Left lung (tissue), 14 donors: ENCODE measurements at places on chromosomes 13 and 19. TPM values are rescaled to one million over a fixed set of nuclear protein-coding genes. Genes with fewer than 3 reads are reported as not detected.

Gene SERPINE3
- 0.87 TPM for polyA plus RNA-seq

Gene KIR2DL3
- 0.10 TPM for polyA plus RNA-seq

Gene NKPD1
- polyA plus RNA-seq: 0.24 TPM

Gene MISP
- 5.8 TPM for polyA plus RNA-seq

Gene SLC15A1
- polyA plus RNA-seq: 0.90 TPM

Gene LAMP1
- polyA plus RNA-seq: 102 TPM

Gene KLHL1
- 0.06 TPM for polyA plus RNA-seq

- no peak for DNase-seq
Measured at GRCh38 chr19:41479757-41480191, 36.8 kb downstream of the ERICH4 start.

DNA sequence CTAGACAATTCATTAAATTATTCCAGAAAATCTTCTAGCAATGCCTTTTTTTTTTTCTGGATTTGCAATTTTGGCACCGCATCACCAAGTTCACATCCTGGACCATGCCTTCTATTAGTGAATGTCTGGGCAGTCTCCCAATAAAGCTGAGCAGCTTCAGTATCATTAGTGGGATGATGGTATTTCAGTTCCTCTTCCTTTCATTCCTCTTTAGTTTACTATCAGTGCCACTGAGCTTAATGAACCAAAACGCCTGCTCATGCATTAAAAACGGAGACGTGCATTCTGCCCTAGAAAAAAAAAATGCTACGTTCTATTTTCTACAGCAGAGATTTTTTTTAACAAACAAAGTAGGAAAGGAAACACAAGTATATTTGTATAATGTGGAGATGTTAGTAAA lies 343.0 kb downstream of the PCDH9 start:
- DNase-seq: peak; percentile 54

- no peak for DNase-seq
Measured at GRCh38 chr13:101383595-101383994, 32.7 kb downstream of the NALCN start.

DNA sequence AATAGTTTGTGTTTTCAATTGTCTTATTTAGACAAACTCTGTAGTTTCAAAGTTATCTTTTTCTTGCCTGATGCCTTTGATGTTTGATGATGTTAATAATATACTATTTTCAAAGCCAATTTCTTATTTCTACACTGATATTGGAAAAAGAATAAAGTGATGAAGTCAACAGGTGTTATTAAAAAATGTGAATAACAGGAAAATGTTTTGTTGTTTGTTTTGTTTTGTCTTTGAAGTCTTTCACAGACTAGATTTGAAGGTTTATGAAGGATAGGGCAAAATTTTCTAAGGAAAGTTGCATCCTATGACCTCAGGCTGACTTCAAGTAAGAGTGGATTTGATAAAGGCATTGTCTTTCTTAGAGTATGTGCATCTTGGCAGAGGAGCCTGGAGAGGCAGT lies 31.2 kb downstream of the ZNF790 start:
- DNase-seq: no peak

DNA sequence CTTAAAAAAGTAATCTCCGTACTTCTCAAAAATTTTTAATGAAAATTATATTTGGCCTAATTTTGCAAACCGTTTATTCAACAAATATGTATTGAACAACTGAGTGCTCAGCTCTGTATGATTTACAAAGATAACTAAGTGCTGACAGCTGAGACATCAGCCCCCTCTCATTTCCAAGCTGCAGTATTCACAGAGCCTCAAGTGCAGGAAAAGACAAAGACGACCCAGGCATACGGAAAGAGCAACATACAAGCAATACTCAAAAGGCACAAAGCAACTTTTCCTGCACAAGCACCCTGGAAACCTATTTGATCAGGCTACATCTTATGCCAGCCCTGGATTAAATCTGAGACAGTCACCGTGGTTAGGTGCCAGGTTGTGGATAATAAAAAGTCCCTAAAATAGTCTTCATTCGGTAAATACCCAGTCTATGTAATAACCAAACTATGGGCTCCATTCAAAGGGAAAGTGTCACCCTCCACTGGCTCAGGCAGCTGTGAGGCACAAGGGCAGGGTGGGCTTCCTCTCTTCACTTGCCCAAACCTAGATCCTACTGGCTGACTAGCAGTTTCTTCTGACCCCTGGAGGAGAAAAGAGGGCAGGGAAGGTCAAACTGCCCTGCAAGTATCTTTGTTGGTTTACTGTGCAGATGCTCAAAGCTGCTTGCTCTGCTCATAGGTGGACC lies 65.5 kb downstream of the TBC1D4 start:
- DNase-seq: no peak

DNA sequence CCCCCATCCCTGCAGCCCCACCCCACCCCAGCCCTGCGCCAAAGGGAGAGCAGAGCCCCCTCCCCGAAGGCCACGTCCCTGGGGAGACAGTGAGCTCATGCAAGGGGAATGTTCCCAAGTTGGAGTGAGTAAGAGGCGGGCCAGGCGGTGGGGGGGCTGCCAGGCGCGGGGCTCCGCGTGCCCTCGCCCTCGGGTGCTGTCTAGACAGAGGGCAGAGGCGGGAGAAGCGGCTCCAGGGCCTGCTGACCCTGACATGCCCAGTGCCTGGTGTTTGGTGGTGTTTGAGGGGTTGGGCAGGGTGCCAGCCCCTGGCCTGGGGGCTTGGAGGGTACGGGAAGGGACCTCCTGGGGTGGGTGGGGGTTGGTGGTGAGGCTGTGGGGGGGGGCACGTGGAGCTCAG lies 1.0 kb downstream of the FSTL3 start:
- DNase-seq: peak; percentile 76

- DNase-seq: no peak
Measured at GRCh38 chr19:44823373-44823698, 14.4 kb downstream of the BCAM start.

DNA sequence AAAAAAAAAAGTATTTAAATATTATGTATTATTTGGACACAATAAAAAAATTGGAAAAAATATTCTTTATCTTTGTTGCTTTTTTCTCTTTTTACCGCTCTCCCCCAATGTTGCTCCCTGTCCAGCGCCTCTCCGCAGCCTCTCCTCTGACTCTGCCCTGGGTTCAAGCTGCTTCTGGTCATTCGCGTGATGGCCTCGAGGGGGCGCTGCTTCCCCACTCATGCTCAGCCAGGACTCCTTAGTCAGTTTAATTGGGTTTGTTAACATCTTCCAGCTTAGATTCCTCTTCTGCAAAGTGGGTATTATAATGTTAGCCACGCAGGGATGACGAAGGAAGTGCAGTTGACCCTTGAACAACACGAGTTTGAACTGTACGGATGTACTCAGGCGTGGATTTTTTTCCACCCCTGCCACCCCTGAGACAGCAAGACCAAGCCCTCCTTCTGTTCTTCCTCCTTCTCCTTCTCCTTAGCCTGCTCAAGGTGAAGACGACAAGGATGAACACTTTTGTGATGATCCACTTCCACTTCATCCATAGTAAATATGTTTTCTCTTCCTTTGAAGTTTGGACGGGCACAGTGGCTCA lies 4.9 kb upstream of the NWD1 start:
- peak; percentile 85 for DNase-seq

- DNase-seq: no peak
Measured at GRCh38 chr19:1173159-1173844, 766 bp downstream of the SBNO2 start.

- DNase-seq: peak; percentile 85
Measured at GRCh38 chr19:10654610-10655456, 687 bp downstream of the ILF3 start.

DNA sequence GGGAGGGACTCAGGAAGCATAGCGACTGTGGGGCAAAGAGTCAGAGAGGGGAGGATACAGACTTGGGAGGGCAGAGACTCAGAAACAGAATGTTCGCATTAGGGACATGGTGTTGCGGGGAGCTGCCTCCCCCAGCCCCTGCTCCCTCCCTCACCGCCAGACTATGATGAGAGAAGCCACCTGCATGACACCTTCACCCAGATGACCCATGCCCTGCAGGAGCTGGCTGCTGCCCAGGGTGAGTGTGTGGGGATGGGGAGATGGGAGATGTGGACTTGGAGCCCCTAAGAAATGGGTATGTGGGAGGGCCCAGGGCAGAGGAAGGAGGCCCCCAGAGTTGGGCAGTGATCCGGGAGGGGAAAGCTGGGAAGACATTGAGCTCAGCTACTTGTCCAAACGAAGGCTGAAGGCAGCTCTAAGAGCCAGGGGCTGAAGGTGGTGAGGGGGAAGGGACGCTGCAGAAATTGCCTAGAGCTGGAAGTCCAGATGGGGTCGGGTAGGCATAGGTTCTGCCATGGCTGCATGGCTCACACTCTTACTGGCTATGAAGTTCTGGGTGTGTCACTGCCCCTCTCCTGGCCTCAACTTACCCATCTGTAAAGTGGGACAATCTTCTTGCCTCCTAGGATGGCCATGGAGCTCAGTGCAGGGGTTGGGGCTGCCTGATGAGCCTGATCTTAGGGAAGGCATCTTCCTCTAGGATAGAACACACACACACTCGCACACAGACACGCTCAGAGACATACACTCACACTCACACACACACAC lies 1.4 kb downstream of the SPACA6 start:
- no peak for DNase-seq

DNA sequence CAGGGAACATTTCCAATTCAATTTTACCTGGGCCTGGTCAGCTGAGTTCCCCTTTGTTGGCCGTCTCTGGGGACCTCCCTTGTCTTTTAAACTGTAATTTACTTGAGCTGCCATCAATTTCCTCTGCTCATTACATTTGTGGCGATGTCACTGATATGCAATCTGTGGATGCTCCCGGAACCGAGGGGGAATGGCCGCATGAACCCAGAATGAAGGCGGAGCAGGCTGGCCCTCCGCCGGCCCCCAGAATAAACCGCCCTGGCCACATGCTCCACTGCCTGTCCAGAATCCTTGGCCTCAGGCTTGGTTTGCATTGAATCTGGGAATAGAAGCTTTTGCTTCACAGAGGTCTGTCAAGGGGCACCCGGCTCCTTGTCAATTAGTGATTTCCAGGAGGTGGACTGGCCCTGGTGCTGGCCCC lies 276.8 kb downstream of the TEX29 start:
- no peak for DNase-seq

DNA sequence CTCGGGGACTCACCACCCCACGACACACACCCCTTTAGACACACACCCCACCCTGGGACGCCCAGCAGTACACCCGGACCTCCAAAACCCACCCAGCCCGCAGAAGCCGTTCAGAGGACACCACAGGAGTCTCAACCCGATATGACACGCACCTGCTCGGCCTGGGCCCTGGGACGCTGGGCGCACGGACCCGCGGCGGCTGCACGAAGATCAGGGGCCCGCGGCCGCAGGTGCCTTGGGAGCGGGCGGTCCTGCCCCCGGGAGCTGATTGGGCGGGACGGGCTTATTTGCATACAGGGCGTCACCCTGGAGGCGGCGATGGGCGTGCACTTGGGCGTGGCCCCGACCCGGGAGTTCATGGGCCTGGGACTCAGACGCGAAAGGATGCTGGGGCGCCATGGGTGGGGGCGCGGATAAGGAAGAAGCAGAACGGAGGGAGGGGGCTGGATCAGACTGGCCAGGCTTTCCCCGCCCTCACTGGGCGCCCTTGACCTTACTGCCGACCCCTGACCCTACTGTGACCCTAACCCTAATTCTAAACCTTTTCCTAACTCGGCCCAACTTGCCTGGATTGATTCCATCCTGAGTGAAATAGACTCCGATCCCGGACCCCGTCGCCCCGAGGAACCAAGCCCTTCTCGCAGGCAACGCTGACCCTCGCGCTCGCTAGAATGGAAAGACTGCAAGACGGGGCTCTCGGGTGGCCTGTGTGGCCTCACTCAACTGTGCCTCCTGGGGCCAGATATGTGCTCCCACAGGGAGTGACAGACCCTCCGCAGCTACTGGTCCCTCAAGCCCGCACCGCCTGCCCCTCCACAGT lies at the start of gene MEF2B:
Gene MEF2B, minus strand, starts transcription at position 211 of the 820 bp plus-strand sequence. CDS start 19,528 bp downstream, outside the sequence.
- no peak for DNase-seq

DNA sequence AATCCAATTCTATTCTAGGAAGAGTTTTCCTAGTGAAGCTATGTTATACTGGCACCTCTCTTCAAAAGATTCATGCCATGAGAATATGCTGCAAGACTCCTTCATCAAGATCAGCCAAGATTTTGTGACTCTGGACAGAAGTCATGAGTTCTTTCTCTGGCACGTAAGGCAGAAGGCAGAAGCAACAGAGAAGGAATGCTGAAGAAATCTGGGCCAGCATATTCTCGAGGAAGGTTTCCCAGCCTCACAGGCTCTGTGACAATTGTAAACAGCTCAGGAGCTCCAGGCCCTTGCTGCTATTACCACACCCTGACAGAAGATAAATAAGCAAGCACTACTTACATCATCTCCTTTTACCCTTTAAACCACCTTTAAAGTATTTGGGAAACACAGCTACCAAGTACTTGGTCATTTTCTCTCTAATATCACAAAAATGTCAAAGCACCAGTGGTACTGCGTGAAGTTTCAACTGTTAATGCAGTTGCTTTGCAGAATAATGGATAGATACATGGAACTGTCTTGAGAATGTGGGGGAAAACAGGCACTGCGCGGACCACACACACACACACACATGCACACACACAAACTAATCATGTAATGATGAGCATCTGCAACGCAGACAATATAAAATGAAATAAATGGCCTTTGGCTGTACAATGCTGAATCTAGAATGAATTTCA lies 55.4 kb downstream of the INTS6 start:
- DNase-seq: peak; percentile 6

DNA sequence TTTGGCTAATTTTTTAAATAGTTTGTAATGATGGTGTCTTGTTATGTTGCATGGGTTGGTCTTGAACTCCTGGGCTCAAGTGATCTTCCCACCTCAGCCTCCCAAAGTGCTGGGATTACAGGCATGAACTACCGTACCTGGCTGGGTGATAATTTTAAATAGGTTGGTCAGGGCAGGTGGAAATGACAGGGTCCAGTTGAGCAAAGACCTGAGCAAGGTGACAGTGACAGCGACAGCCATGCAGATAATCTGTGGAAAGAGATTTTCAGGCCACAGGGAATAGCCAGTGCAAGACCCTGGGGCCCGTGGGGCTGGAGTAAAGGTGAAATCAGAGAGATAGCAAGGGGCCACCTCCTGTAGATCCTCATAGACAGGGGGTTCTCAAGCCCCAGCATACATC lies 3.5 kb downstream of the SPACA6 start:
- DNase-seq: no peak

DNA sequence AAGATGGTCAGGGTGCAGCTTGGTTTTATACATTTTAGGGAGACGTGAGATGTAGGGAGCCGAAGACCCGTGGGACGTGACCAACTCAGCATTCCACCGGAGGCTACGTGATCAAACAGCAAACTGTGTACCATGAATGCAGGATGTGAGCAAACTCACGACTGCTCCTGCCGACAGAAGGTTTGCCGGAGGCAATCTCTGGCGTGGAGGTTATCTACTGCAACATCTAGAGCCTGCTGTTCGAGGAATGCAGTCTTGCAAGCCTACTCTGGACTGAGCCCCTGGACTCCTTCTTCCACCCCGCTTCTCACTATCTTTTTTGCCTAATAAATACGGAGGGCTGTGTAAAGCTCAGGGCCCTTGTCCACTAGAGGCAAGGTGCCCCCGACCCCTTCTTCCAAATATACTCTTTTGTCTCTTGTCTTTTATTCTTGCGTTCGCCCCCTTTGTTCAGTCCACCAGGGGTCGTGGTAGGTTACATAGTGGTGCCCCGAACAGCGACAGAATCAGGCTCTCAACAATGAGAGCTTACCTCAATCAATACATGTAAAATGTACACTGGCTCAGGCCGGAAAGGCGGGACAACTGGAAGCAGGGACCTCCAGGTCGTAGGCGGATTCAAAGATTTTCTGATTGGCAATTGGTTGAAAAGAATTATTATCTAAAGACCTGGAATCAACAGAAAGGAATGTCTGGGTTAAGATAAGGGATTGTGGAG lies 8.9 kb upstream of the OR1I1 start:
- no peak for DNase-seq

- no peak for DNase-seq
Measured at GRCh38 chr19:56085571-56086275, 35.4 kb downstream of the ZNF787 start.

GRCh38 chr13:109767023-109767422 lies 19.4 kb downstream of the IRS2 start:
- DNase-seq: no peak
